A375 (cell line): ENCODE measurements at places on chromosomes 12 and 14. TPM values are rescaled to one million over a fixed set of nuclear protein-coding genes. Genes with fewer than 3 reads are reported as not detected.

The RERGL gene
- not detected in 2 replicates for total RNA-seq

The GPR68 gene
- total RNA-seq: not detected in 2 replicates

The GZMB gene
- total RNA-seq: not detected in 2 replicates

The DPPA3 gene
- not detected in 2 replicates for total RNA-seq

The NINJ2 gene
- 0.23 and 0.72 TPM in 2 replicates for total RNA-seq

The IL23A gene
- total RNA-seq: 0.21 and 0.23 TPM in 2 replicates

The HCAR3 gene
- total RNA-seq: not detected in 2 replicates

The IRAK3 gene
- total RNA-seq: not detected in 2 replicates

The METTL17 gene
- total RNA-seq: 77.0 and 88.5 TPM in 2 replicates

The PTGER2 gene
- 0.19 TPM in 1 of 2 replicates, not detected in the other for total RNA-seq

The KRT2 gene
- total RNA-seq: not detected in 2 replicates

The BATF gene
- not detected in 2 replicates for total RNA-seq

The SCNN1A gene
- 1.0 and 1.7 TPM in 2 replicates for total RNA-seq

The ERG28 gene
- total RNA-seq: 2.4 and 3.6 TPM in 2 replicates

The BEGAIN gene
- 1.2 and 3.1 TPM in 2 replicates for total RNA-seq

The RNASE2 gene
- not detected in 2 replicates for total RNA-seq

The KCNK13 gene
- 0.30 TPM in 1 of 2 replicates, not detected in the other for total RNA-seq
